ENCODE measurements at places on chromosomes 2 and 18. TPM values are rescaled to one million over a fixed set of nuclear protein-coding genes. Genes with fewer than 3 reads are reported as not detected.
A peak's percentile ranks its signal among the peaks of the same experiment; 100 is the strongest.

- no peaks in the 10 kb centered on the region for H3K36me3 ChIP-seq
- H3K4me1 ChIP-seq = no peaks in the 10 kb centered on the region
- no peak overlapping the region for H3K4me3 ChIP-seq
Observed at GRCh38 chr18:14768241-14768640, 20.3 kb downstream of the ANKRD30B start.

Gene SPATS2L
- 103 TPM for total RNA-seq

Gene PLB1
- 2.1 TPM for total RNA-seq

Gene EXOC6B
- total RNA-seq = 80.5 TPM

- peak within 1 kb of the TSS; percentile 86 for H3K4me3 ChIP-seq
- DNase-seq = peak; percentile 99
- no peaks in the 10 kb centered on the region for H3K27me3 ChIP-seq
- peak within 1 kb of the TSS; percentile 97 for H3K27ac ChIP-seq
- H3K36me3 ChIP-seq = peaks cover 45% of the 10 kb centered on the region
- H3K4me1 ChIP-seq = no peaks in the 10 kb centered on the region
Observed at GRCh38 chr2:219229305-219230058, at the start of the genes ANKZF1 and ATG9A. Gene ANKZF1, plus strand, starts transcription at chr2:219229806. Its CDS starts 452 bp downstream, at chr2:219230258. Gene ATG9A, minus strand, starts transcription at chr2:219229636. Its CDS starts 1,612 bp downstream, at chr2:219228024.

DNA sequence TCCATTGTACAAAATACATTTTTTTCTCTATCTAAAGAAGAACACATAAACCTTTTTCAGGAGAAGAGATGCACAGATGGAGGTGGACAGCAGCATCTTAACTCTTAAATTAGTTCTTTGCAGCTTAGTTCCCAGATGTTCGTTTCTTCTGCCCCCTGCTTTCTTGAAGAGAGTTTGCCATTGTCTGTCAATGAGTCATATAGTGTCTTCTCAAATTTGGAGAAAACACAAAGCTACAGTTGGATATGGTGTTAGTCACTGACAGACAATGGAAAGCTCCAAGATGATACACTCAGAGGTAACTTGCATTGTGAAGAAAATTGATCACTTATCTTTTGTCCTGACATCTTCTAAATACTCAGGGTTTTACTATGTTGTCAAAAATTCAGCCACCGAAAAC, 48.8 kb upstream of the TMEFF2 start:
- DNase-seq = no peak
- H3K4me1 ChIP-seq = no peaks in the 10 kb centered on the region
- no peaks in the 10 kb centered on the region for H3K27me3 ChIP-seq
- H3K27ac ChIP-seq = no peak overlapping the region
- no peak overlapping the region for H3K4me3 ChIP-seq

DNA sequence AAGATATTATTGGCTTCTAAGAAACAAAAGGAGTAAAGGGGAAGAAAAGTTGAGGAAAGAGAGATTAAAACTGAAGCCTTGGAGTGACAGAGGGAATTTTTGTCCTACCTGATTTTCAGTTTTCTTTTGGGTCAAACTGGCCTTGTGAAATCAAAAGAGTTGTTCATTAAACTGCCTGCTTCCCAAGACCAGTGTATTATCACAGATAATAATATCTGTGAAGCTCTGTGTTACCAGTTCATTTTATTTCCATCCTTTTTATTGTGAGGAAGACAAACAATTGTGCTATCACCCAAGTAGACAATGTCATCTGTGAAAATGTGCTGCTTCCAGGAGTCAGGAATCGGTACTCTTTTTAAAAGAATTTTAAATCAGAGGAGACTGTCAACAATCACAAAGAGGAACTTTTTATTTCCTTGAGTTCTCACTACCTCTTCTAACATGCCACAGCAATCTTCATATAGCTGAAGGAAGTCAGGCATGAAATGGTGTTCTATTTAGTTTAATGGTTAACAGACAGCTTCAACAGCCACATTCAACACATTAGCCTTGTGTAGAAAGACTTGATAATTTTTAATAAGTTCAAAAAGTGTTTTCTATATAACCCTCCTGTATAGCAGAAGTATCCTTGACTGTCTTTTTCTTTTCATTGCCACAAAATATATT, 554.8 kb downstream of the PIK3C3 start:
- DNase-seq = no peak
- H3K27ac ChIP-seq = no peak overlapping the region

Gene SPTBN1
- 265 TPM for total RNA-seq

GRCh38 chr18:45137087-45137419, 456.4 kb downstream of the SETBP1 start:
- H3K36me3 ChIP-seq = no peaks in the 10 kb centered on the region
- H3K27ac ChIP-seq = no peak overlapping the region
- no peaks in the 10 kb centered on the region for H3K4me1 ChIP-seq
- DNase-seq = no peak

DNA sequence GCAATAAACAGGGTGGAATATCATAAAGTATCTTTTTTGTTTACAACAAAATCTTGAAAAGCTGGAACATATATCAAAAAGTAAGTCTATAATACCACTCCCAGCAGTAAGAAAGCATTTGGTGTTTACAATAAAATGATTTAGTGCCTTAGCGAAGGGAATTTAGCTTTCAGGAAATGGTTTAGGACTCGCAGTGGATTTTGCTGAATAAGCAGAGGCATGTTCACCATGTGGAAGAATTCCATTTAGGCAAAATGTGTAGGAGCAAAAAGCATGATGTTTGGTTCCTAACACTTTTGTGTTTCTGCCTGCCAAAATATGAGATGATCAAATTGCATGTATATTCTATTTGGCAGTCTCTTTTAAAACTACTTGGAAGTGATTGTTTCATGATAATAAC, 163.6 kb downstream of the AGPS start:
- no peak for DNase-seq
- peaks cover 11% of the 10 kb centered on the region for H3K4me1 ChIP-seq
- H3K27ac ChIP-seq = no peak overlapping the region
- H3K27me3 ChIP-seq = no peaks in the 10 kb centered on the region
- H3K4me3 ChIP-seq = no peak overlapping the region

DNA sequence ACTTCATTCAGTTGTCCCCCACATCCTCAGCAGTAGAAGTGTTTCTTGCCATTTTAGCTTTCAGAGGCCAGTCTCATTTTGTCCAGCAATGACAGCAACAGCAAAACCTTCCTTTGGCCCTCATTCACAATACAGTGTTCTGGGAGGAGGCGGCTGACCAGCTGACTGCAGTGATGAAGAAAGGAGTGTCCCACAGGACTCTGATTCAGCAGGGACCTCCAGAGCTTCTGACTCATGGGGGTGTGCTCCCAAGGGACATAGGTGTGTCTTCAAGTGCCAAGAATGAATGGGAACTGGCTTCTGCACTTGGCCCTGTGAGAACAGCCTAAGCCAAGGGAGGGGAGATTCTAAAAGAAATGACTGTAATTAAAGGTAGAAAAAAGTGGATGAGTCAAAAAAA, 147.0 kb upstream of the PELI1 start:
- H3K4me1 ChIP-seq = no peaks in the 10 kb centered on the region
- H3K4me3 ChIP-seq = no peak overlapping the region
- no peaks in the 10 kb centered on the region for H3K27me3 ChIP-seq

Gene DYTN
- not detected for total RNA-seq

DNA sequence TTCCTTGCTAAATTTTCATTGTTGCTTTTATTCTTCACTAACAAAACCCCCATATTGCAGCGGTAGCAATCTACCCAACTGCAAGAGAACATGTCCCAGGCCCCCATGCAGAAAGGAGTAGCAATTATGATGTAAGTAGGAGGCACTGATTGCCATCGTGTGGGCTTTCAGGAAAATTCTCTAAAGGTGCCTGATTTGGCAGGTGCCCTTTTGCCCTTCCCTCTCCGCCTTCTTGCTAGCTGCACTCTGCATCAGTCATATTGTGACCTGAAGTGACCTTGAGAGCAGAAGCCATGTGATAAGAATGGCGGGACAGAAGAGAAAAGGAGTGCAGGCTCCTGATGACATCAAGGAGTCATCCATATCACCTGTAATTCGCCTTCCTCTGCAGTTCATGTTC, 112.1 kb downstream of the NCKAP5 start:
- no peaks in the 10 kb centered on the region for H3K36me3 ChIP-seq
- DNase-seq = no peak
- H3K27ac ChIP-seq = no peak overlapping the region
- no peak overlapping the region for H3K4me3 ChIP-seq
- no peaks in the 10 kb centered on the region for H3K27me3 ChIP-seq

Gene TWIST2
- 6.2 TPM for total RNA-seq

GRCh38 chr18:24153397-24153796, 14.5 kb downstream of the CABYR start:
- no peaks in the 10 kb centered on the region for H3K4me1 ChIP-seq
- no peak overlapping the region for H3K4me3 ChIP-seq
- no peaks in the 10 kb centered on the region for H3K27me3 ChIP-seq
- peaks cover 22% of the 10 kb centered on the region for H3K36me3 ChIP-seq

DNA sequence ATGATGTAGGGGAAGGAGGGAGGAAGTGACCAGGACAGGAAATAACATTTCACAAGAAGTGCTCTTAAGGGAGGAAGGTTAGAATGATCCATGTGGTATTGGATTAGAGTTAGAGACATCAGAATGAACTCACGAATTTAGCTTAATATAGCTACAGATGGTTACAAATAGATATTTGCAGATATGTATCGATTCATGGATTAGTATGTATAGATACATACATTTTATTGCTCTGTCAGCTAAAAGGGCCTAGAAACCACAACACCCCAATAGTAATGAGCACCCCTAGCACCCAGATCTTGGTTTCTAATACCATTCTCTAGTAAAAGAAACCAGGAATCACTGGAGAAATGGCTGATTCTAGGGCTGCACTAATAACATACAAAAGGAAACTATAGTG, 59.6 kb upstream of the LTBP1 start:
- DNase-seq = no peak
- H3K27ac ChIP-seq = no peak overlapping the region
- no peaks in the 10 kb centered on the region for H3K36me3 ChIP-seq
- no peaks in the 10 kb centered on the region for H3K27me3 ChIP-seq
- no peak overlapping the region for H3K4me3 ChIP-seq

- H3K4me3 ChIP-seq = no peak overlapping the region
- no peak for DNase-seq
- peaks cover 16% of the 10 kb centered on the region for H3K4me1 ChIP-seq
- H3K27me3 ChIP-seq = no peaks in the 10 kb centered on the region
- H3K27ac ChIP-seq = no peak overlapping the region
Observed at GRCh38 chr2:47562548-47562947, 159.6 kb downstream of the MSH2 start.

DNA sequence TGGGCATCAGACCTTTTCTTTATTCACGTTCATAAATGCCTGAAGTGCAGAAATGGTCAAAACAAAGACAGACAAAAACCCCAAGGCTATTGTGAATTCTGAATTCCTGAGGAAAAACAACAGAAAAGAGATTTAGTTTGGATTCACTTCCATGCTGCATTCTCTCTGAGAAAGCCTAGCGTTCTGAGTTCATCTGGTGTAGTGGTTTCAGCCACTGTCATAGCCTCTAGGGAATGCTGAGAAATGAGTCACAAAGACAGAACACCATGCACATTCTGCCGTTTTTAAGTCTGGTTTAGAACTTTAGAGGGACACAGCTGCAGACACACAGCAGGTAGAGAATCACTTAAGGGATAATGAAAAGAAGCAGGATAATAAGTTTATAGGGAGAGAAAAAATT, 93.8 kb downstream of the LRP1B start:
- DNase-seq = no peak
- no peak overlapping the region for H3K27ac ChIP-seq
- no peaks in the 10 kb centered on the region for H3K36me3 ChIP-seq
- no peak overlapping the region for H3K4me3 ChIP-seq
- no peaks in the 10 kb centered on the region for H3K4me1 ChIP-seq

GRCh38 chr2:144504218-144504641, 15.7 kb downstream of the ZEB2 start:
- H3K4me3 ChIP-seq = peak overlapping the region; percentile 14
- H3K36me3 ChIP-seq = no peaks in the 10 kb centered on the region
- peak overlapping the region; percentile 99 for H3K27ac ChIP-seq

DNA sequence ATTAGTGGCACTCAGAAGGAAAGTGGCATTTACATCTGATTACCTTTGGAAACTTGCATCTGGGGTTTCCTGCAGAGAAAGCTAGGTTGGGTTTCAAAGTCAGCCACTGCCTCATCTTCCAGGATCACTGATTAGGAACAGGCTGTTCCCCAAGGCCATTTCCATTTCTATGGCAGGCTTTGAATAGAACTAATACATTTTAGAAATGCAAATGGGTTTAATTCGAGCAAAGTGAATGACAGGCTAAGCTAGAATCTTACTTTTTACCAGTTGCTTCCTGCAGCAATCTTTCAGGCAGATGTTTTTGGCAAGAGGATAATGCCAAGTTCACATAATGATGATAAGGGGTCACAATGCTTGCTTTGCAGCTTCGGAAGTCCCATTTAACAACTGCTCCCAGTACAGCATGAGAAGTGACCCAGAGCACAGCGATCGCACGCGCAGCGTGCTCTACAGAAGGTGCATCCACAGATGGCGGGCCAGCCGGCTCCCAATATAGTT, 336.7 kb downstream of the LPIN1 start:
- H3K27me3 ChIP-seq = no peaks in the 10 kb centered on the region
- H3K27ac ChIP-seq = no peak overlapping the region
- H3K36me3 ChIP-seq = no peaks in the 10 kb centered on the region
- no peak overlapping the region for H3K4me3 ChIP-seq

Gene MC5R
- total RNA-seq = not detected

- H3K27ac ChIP-seq = no peak overlapping the region
- H3K36me3 ChIP-seq = no peaks in the 10 kb centered on the region
- H3K4me3 ChIP-seq = no peak overlapping the region
- no peaks in the 10 kb centered on the region for H3K27me3 ChIP-seq
Observed at GRCh38 chr2:123715467-123715982, 309.6 kb upstream of the CNTNAP5 start.

Gene INHBB
- 0.74 TPM for total RNA-seq

Gene TXNDC2
- total RNA-seq = not detected

DNA sequence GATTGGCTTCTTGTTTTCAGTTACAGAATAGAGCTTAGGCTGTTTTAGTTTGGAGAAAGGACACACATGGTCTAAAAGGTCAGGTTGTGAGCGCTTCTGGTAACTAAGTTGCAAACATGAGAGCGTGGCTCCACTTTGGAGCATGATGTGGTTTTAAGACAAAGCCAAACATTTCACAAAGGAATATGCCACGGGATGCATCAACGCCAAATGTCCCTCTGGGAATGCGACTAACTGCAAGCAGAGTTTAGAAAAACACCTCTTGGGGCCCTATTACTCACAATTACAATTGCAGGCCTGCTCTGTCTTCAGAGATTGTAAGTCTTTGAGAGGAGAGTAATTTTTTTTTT, 25.4 kb downstream of the MYO7B start:
- H3K27me3 ChIP-seq = no peaks in the 10 kb centered on the region
- no peak overlapping the region for H3K4me3 ChIP-seq
- H3K27ac ChIP-seq = no peak overlapping the region

Gene SLC14A1
- 11.4 TPM for total RNA-seq
